NCI-H748 treated with DMSO at 0.1 percent for 48 hours (cell line): ENCODE measurements at places on chromosomes 12 and 14.

DNA sequence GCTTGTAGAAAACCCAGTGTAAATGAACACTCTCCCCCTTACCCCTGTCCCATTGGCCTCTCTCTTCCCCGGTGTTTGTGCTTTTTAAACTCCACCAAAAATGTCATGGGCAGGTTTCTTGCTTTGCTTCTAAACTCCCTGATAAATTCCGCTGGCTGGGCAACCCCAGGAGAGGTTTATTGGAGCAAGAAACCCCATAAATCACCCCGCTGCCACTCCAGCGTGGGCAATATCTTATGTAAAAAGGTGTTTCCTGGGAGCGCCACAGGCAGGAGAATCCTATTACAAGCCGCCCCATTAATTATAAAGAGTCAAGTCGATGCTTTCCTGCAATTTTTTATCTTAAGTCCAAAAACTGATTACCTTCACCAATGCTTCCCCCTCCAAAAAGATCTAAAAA is 22.8 kb downstream of the LHX5 start:
- DNase-seq, result no peak

DNA sequence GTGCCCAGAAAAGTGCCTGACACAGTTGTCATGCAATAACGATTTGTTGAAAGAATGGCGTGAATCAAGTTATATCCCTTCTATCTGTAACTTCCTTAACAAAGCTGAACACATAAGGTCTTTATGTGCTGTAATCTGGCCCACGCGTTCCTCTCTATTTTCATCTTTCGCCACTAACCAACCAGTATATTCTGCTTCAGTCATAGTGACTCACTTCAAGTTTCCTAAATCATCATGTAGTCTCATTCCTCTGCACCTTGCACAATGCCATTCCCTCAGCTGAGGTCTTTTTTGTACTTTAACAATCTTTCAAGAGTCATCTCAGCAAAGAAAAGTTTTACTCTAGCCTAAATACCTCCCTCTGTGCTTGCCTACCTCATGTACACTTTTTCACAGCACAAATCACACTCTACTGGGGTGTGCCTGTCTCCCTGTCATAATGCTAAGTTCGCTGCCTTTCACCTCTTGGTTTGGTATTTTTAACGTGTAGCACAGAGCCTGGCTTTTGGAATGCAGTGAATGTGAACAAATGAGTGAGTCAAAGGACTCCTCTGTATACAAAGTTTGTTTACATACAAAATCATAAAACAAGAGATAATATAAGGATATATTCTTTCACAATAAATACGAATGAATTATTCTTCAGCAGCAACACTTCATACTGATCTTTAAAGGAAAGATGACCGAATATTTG is 2.9 kb upstream of the CMAS start:
- DNase-seq, result no peak

DNA sequence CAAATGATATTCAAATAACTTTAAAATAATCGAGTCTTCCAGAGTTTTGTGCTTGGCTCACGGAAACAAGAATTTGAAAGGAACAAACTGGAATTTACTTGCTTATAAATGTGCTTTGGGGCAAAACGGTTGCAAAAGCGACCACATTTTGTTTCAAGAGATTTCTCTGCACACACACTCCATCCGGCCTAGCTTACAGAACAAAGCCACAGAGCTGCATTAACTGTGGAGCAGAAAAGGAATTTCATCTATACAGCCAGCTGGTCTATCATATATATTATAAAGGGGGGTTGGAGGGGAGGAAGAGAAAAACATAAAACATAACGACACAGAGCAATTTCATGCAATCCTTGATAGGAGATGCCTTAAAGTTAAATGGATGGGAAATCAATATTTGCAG is 153.0 kb downstream of the MYRFL start:
- no peak for DNase-seq

GRCh38 chr14:98348505-98348904 is 923.5 kb downstream of the BCL11B start:
- DNase-seq, result no peak

DNA sequence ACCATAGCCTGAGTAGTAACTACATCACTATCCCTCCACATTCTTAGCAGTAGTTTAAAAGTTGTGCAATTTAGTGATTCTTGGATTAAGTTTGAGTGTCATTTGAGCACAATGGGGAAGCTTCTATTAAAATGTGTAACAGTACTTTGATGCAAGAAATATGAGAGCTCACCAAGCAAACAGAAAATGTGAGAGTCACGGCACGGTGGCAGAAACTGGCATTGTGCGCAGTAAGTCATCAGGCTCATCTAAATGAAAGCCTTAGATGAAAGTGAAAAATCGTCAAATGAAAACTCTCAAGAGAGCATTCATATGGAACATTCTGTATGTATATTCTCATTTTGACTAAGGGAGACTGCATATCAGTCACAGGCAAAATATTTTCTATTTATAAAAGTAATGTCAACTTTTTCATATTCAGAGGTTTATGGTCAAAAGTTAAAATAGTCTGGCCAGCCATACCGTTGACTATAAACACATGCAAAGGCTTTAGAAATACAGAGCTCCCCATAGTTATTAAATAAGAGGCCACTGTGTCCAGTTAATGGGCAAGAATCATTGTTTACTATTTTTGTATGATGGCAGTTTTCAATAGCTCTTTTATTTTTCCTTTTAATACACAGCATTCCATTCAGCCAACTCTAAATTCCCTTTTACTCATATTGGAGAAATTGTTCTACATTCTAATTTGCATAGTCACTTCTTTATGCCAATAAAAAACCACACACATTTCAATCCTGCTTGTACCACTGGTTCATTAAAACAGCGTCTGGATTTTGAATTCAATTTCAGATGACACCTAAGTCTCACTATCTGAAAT is 167.9 kb downstream of the PRKD1 start:
- DNase-seq, result no peak

- DNase-seq, result no peak
Measured at GRCh38 chr14:88188745-88189416, 134.2 kb downstream of the KCNK10 start.

- no peak for DNase-seq
Measured at GRCh38 chr14:20118795-20119194, 8.3 kb downstream of the OR4K17 start.

GRCh38 chr12:82687021-82688011 is 610 bp downstream of the TMTC2 start:
- DNase-seq, result peak; percentile 76

- DNase-seq, result no peak
Measured at GRCh38 chr12:121013715-121014114, 2.6 kb downstream of the C12orf43 start.

DNA sequence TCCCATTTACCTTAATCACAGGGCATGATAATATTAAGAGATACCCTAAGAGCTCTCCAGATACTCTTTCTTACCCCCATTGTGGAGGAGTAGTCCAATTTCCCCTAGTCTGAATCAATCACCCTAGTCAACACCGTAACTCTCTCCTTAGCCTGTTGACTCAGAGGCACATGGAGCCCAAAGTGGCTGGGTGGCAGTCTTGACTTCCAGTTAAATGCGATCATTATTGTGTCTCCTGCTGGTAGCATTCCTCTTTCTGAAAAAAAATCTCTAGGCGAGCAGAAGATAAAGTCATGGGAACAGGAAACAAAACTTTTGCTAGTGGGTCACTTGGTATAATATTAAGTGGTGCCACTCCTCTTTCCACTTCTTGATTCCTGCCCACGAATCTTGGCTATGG is 46.4 kb downstream of the EMP1 start:
- DNase-seq, result no peak

DNA sequence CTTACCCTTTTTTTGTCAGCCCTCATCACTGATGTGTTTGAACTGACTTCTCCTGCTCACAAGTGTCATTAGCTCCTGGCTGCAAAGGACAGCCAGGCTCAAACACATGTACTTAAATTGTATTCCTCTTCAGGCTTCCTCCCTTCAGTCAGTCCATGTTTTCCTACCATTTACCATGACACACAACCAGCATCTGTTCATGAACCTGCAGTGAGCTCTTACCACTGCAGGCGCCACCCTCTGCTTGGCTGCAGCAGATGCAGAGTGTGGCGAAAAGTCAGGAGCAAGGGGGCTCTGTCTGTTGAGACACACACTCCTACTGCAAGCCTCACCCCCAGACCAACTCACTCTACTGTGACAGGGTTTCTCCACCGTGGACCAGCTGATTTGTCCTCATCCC is 70.2 kb downstream of the TSPAN11 start:
- no peak for DNase-seq

DNA sequence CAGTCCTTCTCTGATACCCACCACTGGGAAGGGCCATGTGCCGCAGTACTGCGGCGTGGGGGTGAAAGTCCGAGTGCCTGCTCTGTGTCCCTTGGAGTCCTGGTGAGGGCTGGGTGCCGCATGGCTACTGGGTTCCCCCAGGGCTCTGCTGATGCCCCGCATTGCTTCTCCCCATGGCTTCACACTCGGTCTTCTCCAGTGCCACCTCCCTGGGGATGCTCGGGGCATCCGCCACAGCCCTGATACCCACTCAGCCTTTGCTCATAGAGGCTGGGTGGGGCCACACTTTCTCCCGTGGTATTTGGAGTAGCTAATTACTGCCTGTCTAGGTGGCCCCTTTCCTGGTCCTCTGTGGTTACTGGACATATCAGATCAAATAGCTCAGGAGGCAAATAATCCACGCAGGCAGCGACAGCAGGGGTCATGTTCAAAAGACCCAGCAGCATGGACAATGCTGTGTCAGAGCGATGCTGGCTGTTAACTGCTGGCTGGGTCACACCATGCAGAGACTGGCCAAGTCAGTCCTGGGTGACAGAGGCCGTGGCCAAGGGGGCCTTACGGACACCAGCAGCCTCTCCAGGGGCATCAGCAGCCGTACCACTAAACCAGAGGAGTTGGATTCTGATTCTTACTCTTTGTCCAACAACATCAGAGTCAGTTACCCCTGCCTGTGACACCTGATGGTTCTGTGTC is 106.5 kb downstream of the ADGRD1 start:
- no peak for DNase-seq

GRCh38 chr14:91985521-91986255 is 38.2 kb upstream of the FBLN5 start:
- no peak for DNase-seq

- DNase-seq, result no peak
Measured at GRCh38 chr12:76272287-76272686, 75.9 kb downstream of the BBS10 start.
